ENCODE measurements at places on chromosomes 16 and 17. TPM values are rescaled to one million over a fixed set of nuclear protein-coding genes. Genes with fewer than 3 reads are reported as not detected.
A peak's percentile ranks its signal among the peaks of the same experiment; 100 is the strongest.

DNA sequence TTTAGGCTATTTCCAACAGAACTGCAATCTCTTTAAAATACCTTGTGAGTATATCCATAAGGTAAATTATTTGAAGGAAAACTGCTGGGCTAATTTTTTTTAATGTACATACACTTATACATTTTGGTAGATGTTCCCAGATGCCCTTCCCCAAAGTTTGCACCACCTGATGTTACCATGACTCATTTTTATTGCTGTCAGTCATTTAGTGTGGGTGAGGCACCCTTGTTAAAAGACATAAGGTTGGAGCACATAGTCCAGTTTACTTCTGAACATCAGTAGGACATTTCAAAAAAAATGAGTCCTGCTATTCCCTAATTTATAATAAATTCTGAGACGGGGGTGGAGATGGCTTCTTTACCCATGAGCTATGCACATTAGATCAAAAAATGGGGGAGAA, 138.6 kb downstream of the RBFOX1 start:
- H3K4me1 ChIP-seq, result no peaks in the 10 kb centered on the region
- no peak overlapping the region for H3K4me3 ChIP-seq
- no peak for DNase-seq

DNA sequence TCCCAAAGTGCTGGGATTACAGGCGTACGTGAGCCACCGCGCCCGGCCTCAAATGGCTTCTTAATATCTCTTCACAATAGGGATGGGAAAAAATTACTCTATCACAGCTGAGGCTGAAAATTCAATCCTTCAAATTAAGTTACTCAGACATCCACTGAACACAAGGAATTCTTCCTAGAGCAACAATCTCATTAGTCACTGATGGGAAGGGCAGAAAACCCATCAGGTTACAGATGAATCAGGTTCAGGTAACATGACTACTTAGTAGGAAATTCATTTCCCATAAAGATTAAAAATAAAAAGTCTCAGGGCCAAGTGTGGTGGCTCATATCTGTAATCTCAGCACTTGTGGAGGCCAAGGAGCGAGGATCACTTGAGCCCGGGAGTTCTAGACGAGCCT, 42.5 kb upstream of the ABR start:
- H3K27me3 ChIP-seq, result peaks cover 19% of the 10 kb centered on the region
- no peak for DNase-seq
- H3K4me3 ChIP-seq, result no peak overlapping the region
- H3K36me3 ChIP-seq, result no peaks in the 10 kb centered on the region
- no peak overlapping the region for H3K27ac ChIP-seq

Gene KRT40
- total RNA-seq, result not detected

GRCh38 chr17:44314869-44315661, 6.7 kb downstream of the RUNDC3A start:
- peak; percentile 94 for DNase-seq
- H3K36me3 ChIP-seq, result peaks cover 7% of the 10 kb centered on the region
- peak overlapping the region; percentile 76 for H3K4me3 ChIP-seq
- no peak overlapping the region for H3K27ac ChIP-seq

DNA sequence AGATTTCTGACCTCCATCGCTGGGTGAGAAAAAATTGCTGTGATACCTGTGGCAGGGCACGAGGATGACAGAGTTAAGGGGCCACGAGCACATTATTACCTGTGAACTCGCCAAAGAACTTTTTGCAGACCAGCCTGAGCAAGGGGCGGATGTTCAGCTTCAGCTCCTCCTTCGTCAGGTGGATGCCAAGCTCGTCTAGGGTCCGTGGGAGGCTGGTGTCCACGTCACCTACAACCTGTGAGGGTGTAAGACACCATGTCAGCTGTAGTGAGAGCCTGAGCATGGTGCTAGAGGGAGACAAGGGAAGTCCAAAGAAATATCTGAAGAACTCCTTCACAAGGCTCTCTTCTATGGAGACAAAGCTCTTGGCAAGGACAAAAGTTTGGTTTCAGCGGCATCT, 17.1 kb downstream of the HIGD1B start:
- H3K36me3 ChIP-seq, result peaks cover 82% of the 10 kb centered on the region
- no peaks in the 10 kb centered on the region for H3K27me3 ChIP-seq
- no peak for DNase-seq
- no peak overlapping the region for H3K27ac ChIP-seq
- no peaks in the 10 kb centered on the region for H3K4me1 ChIP-seq
- H3K4me3 ChIP-seq, result no peak overlapping the region

DNA sequence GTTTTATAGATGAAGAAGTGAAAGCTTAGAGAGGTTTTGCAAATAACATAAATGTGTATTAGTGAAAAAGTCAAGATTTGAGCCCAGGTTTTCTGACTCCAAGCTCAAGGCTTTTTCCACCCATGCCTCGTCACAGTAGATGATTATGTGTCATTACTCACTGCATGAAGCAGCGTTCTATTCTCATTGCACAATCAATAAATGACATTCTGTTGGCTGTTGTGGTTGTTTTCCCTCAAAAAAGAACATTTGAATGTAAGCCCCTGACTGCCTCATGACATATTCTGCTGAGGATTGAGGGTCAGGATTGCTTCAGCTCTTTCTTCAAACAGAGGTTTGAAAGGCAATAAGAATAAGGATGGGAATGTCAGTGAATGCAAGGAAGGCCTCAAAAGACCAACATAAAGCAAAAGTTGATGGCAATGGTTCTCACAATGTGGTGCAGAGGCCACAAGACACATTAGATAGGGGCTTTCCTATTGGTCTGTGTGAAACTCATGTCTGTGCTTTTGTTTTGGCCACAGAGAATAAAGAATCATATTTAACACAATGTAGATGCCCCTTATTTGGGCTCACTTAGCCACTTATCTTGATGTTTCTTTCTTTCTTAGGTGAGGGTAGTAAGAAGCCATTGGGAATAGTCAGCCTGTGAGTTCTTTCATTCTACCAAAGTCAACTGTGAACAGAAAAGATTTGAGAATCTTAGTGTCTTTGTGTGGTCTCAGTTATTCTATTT, 5.4 kb upstream of the MMD start:
- no peaks in the 10 kb centered on the region for H3K36me3 ChIP-seq
- no peaks in the 10 kb centered on the region for H3K27me3 ChIP-seq
- H3K4me1 ChIP-seq, result no peaks in the 10 kb centered on the region
- DNase-seq, result no peak
- no peak overlapping the region for H3K27ac ChIP-seq

GRCh38 chr17:39980351-39981206, at the start of gene PSMD3:
Gene PSMD3 (plus strand): TSS chr17:39980807. CDS start chr17:39980971, 164 bp downstream.
- H3K27ac ChIP-seq, result peak within 1 kb of the TSS; percentile 95
- DNase-seq, result peak; percentile 100
- peaks cover 2% of the 10 kb centered on the region for H3K4me1 ChIP-seq
- H3K4me3 ChIP-seq, result peak within 1 kb of the TSS; percentile 99
- H3K27me3 ChIP-seq, result no peaks in the 10 kb centered on the region

DNA sequence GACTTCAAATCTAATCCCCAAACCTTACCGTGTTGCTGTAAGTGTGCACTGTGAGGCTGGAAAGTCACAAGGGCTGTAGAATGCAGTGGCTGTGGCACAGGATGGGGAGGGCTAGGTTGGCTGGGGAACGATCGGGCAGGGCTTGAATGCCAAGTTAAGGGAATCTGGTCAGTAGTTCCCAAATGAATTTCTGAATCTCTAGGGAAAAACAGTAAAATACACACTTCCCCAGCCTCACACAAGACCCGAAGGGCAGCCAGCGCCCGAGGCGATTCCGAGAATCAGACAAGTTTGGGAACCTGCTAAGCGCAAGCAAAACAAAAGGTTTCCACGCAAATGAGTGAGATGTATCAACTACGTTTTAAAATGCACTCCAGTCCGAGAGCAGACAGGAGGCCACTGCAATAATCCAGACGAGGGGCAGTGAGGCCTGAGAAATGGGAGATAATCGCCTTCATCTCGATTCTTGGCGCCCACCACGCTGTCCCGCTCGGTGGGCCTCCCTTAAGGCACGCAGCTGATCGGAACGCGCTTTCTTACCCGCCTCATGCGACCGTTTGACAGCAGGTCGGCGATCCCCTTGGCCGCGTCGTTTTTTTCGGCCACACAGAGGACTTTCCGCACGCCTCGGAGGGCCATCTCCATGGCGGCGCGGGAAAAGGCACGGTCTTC, 599 bp downstream of the TOP3A start:
- H3K4me3 ChIP-seq, result peak overlapping the region; percentile 96
- peaks cover 51% of the 10 kb centered on the region for H3K36me3 ChIP-seq
- peak overlapping the region; percentile 89 for H3K27ac ChIP-seq
- DNase-seq, result no peak
- peaks cover 17% of the 10 kb centered on the region for H3K4me1 ChIP-seq

GRCh38 chr17:61393550-61393903, 6.1 kb upstream of the TBX2 start:
- DNase-seq, result peak; percentile 81
- no peak overlapping the region for H3K4me3 ChIP-seq
- peaks cover 91% of the 10 kb centered on the region for H3K27me3 ChIP-seq
- no peaks in the 10 kb centered on the region for H3K36me3 ChIP-seq
- H3K4me1 ChIP-seq, result peaks cover 6% of the 10 kb centered on the region

Gene HBA2
- not detected for total RNA-seq

GRCh38 chr16:56357765-56358322, 67.5 kb downstream of the AMFR start:
- H3K4me1 ChIP-seq, result peaks cover 12% of the 10 kb centered on the region
- no peaks in the 10 kb centered on the region for H3K27me3 ChIP-seq
- peaks cover 18% of the 10 kb centered on the region for H3K36me3 ChIP-seq
- DNase-seq, result peak; percentile 78

Gene STAC2
- total RNA-seq, result 0.38 TPM

Gene FBXW10B
- total RNA-seq, result not detected

GRCh38 chr17:9456330-9456729, 119.3 kb downstream of the STX8 start:
- H3K27me3 ChIP-seq, result no peaks in the 10 kb centered on the region
- no peaks in the 10 kb centered on the region for H3K36me3 ChIP-seq
- no peak overlapping the region for H3K27ac ChIP-seq
- no peak for DNase-seq
- peaks cover 4% of the 10 kb centered on the region for H3K4me1 ChIP-seq

DNA sequence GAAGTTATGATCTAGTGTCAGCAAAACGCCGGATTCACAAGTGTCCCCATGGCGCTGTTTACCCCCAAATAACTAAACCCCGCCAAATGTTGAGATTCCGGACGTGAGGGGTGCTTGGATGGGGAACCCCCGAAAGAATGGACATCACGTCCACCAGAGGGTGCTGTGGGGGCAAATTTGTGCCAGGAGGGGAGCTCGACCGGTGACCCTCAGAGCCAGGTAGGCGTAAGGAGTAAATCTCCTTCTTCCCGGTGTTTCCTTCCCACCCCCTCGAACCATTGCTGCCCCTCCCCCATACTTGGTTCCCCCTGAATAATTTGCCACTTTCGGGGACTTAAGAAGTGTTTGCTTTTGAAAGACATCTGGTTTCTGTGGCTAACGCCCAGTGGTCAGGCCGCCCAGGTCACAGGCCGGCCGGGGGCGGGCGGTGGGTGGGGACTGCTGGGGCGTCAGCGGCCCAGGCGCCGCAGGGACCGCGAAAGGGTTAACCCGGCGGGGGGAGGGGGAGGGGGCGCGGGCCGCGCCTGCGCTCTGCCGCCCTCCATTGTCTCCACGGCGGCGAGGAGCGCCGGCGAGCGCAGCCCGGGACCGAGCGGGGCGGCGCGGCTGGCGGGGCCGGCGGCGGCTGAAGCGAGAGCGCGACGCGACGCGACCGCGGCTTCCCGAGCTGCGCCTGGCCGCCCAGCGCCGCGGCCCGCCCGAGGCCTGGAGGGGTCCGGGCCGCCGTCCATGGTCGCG, at the start of gene ZNRF1:
ZNRF1 (plus strand) TSS at position 544 of the 738 bp plus-strand sequence. CDS start 648 bp downstream, outside the sequence.
- H3K27me3 ChIP-seq, result no peaks in the 10 kb centered on the region
- DNase-seq, result peak; percentile 96
- H3K27ac ChIP-seq, result peak within 1 kb of the TSS; percentile 54
- H3K4me3 ChIP-seq, result peak within 1 kb of the TSS; percentile 90
- H3K4me1 ChIP-seq, result peaks cover 5% of the 10 kb centered on the region

DNA sequence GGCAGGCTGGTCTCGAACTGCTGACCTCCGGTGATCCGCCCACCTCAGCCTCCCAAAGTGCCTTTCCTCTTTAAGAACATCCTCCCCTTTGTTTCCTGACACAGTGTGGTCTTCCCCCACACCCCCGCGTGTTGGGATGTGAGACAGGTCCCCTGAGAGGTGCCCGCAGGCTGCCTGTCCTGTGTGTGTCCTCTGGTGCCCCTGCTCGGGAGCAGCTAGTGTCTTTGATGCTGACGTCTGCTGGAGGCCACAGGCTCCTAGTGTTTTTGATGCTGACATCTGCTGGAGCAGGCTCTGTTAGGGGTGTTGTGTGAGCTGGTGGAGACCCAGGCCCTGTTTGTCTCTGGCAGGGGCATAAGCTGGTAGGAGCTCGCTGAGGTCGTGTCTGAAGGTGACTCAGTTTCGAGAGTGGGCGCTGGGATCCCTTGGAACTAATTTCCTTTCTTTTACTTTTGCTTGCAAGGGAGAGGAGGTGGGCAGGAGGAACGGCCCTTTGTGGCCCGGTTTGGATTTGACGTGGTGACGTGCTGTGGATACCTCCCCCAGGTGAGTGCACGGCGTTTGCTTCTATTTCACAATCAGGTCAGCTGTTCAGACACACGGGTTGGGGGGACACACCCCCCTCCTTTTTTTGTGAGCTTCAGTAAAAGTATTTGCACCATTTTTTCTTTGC, 6.0 kb downstream of the FN3KRP start:
- no peak overlapping the region for H3K27ac ChIP-seq
- no peaks in the 10 kb centered on the region for H3K27me3 ChIP-seq
- peaks cover 41% of the 10 kb centered on the region for H3K36me3 ChIP-seq

Gene MAF
- total RNA-seq, result 1.9 TPM

DNA sequence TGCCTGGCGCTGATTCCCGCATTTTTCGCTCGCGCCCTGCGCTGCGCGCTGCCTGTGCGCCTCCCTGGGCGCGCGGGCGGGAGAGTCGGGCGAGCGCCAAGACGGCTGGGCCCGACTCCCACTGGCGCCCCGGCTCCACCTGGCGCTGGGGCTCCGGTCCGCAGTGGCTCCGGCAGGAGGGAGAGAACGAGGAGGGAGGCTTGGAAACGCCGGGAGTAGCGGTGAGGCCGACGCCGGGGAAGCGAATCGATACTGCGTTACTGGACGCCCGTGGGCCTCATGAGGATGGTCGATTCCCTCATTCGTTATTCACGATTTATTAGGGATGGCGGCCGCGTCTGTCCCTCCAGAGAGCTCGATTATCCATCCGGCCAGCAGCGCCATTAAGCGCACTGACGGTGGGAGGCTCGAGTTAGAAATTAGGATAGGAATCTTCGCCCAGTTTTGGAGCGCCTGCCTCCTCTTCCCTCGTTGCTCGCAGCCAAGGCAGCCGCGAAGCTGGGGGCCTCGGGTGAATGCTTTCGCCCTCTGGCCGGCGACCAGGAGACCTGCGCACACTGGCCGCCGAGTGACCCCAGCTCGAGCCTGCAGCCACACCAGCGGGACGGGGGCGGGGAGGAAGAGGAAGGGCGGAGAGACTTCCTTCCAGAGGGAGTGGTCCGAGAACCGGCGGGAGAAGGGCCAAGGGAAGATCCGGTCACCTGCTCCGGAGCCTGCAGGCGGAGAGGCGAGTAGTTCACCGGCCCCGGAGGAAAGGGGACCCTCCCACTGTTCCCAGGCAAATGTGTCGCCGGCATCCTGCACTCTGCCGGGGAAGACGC, 1.3 kb upstream of the PCGF2 start:
- H3K27ac ChIP-seq, result peak overlapping the region; percentile 70
- peaks cover 5% of the 10 kb centered on the region for H3K36me3 ChIP-seq
- peak; percentile 96 for DNase-seq
- no peaks in the 10 kb centered on the region for H3K4me1 ChIP-seq
